SJCRH30 (cell line): ENCODE measurements at places on chromosomes 11 and 22.

GRCh38 chr22:33073989-33074418, 15.8 kb upstream of the SYN3 start:
- DNase-seq, result no peak

DNA sequence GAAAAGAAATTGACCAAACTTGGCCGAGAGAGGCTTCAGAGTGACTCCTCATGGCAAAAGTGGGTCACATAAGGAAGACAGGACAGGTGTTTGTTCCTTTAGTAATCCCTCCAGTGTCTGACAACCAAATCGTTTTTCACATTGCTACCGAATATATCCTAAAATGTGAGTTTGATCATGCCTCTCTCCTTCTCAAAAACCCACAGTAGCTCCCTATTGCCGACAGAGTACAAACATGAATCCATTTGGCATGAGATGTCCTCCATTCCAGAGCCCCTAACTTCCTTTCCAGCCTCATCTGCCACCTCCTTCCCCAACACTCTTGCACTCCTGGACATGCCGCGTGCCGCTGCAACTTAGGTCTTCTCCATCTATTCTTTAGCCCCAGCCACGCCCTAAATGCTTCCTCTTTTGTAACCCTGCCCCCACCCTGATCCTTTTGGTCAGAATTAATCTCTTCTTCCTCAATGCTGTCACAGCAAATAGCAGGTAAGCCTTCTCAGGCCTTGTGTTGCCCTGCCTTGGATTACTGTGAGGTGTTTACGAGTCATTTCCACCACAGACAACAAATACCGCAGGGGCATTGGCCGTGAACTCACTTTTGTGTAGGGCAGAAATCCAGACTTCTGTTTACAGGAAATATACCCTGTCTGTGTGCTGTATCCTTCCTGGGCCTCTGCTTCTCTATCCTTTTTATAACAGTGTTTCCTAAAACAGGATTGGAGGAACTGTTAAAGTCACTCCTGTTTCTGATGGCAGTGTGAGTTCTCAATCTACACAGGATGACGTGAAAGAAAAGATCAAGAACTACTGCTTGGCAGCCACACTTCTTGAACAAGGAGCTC, 66.0 kb upstream of the FTH1 start:
- no peak for DNase-seq

GRCh38 chr11:86039094-86039493, 29.8 kb downstream of the PICALM start:
- DNase-seq, result no peak

GRCh38 chr11:26244207-26244606, 87.7 kb upstream of the ANO3 start:
- no peak for DNase-seq

DNA sequence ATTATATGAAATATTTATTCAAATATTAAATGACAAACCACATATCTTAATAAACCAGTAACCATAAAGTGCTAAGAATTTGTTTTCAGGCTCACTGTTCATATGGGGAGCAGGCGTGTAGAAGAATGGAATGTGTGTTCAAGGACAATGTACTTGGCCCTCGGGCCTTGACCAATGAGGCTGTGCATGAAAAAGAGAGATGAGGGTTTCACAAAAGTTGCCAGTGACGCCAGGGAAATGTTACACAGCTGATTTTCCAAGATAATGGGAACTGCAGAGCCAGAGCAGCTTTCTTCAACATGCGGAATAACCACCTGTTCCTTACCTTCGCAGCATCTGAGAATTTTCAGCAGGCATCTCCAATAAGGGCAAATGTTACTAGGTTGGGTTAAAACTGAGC, 4.2 kb downstream of the SF1 start:
- DNase-seq, result no peak

DNA sequence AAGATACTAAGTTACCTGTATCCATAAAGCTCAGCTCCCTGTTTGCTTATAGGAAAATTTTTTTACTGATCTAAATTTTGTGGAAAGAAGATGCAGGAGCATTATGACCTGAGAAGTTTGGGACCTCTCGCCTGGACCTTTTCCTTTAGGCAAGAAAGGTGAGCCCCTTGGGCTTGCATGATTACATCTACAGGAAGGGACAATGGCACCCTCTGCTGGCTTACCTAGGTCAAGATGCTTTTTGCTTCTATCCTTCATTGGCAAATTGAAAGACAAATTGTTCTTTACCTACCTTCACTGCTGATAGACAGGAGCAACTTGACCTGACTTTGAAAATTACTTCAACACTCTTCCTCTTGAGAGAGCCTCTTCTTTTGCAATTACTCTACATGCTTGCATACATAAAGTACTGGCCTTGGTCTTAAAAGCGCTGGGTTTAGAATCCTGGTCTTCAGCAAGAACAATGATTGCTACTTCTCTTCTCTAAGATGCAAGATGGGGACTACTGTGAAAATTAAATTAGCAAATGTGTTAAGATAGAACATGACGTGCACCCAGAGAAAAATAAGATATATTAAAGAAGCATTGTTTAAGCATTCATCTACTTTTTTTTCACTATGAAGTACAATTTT, 147.2 kb downstream of the TRPC6 start:
- peak; percentile 53 for DNase-seq

DNA sequence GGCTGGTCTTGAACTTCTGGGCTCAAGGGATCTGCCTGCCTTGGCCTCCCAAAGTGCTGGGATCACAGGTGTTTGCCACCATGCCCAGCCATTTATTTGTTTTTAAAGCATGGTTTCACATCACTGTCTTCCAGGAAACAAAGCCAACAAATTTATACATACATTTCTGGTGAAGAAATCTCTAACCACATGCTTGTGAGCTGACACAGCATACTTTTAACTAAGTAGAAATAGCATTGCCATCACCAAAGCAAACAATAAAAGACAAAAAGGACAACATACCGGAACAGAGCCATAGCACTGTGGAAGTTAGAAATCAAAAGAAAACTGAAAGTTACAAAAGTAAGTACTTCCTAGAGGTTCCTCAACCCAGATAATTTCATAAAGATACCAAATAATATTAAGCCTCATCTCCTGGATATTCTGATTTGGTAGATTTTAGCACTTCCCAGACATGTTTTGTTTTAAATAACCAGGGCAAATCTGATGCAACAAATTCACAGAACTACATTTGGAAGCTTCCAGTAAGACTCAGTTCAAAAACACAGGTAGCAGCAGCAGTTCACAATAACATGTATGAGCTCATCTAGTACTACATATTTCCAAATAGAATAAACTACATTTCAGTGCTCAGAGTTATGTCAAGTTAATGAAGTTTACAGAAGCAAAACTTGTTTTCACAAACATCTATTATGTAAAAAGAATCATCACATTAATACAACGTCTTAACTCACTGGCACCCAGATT, 70.6 kb downstream of the RRAS2 start:
- DNase-seq, result no peak

DNA sequence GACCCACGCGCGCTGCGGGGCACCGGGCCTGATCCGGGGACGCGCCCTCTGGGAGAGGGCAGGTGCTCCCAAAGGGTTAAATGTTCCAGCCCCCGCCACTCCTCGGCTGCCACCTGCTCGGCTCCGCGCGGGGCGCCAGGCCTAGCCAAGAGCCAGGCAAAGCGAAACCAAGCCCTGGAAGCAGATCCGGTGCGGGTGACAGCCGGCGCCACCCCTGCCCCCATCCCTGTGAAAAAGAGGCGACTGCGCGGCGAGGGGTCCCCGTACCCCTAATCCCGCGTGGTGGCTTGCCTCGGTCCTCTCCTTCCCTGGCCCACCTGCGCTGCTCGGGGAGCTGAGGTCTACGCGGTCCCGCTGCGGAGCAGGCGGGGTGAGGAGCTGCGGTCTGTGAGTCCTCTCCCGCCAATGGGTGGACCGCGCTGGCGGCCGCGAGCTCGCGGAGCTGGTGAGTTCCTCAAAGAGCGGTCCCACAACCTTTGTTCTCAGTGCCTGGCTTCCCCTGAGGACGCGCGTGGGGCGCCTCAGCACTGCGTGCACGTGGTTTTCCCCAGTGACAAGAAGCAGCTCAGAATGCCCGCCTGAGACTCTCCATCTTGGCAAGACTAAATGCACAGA, at the start of gene ME3:
Gene ME3, minus strand, starts transcription at position 610 of the 615 bp plus-strand sequence.
- no peak for DNase-seq

- no peak for DNase-seq
These were observed at the start of gene FLRT1 for GRCh38 chr11:64035576-64035975. Gene FLRT1 (plus strand): TSS chr11:64035931. CDS start chr11:64116268, 80,337 bp downstream.
